ENCODE measurements at places on chromosomes 16 and 17.

DNA sequence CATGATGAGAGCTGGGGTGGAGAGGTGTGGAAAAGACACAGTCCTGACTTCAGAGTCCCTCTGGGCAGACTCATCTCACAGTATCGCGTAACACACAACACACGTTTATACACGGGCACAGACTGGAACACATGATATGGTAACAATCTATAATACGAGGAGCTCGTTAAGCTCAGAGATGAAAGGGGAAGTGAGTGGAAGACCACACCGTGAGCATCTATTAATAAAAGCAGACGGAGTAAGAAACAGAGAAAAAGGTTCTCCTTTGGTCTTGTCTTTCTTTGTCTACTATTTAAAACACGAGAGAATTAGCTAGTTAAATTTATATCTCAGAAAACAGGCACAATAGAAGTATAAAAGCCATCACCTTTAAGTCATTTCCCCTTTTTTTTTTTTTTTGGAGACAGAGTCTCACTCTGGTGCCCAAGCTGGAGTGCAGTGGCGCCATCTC lies 13.5 kb downstream of the ANKRD11 start:
- DNase-seq, result no peak

- DNase-seq, result no peak
Measured at GRCh38 chr16:56518425-56518824, 1.4 kb downstream of the BBS2 start.

- no peak for DNase-seq
Measured at GRCh38 chr16:18853694-18854093, 52.3 kb upstream of the ARL6IP1 start.

- DNase-seq, result no peak
Measured at GRCh38 chr16:22633280-22633679, 122.6 kb downstream of the NPIPB5 start.

- DNase-seq, result no peak
Measured at GRCh38 chr17:59094861-59095530, 11.7 kb downstream of the TRIM37 start.

GRCh38 chr17:50270435-50271362 lies 3.6 kb upstream of the TMEM92 start:
- DNase-seq, result no peak

GRCh38 chr17:2406903-2407790 lies 6.3 kb upstream of the MNT start:
- DNase-seq, result no peak

DNA sequence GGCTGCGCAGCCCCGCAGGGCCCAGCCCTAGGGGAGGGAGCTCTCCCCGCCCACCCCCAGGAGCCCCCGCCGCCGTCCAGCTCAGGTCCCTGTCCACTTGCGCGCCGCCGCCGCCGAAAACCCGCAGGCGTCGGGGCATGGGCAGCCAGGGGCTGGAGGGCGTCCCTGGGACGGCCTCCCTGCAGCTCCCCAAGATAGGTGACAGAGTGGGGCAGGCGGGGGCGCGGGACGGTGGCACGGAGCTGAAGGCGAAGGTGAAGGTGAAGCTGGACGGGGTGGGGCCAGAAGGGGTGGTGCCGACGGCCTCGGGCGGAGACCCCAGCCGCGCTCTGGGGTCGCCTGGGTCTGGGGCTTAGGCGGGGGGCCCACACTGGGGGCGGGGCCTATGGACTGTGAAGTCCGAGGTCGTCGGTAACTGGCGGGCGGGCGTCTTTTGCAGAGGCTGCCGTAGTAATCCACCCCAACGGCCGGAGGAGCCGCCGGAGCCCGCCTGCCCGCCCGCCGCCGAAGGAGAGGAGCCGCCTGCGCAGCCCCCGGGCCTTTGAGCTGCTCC lies 27.2 kb downstream of the SREBF1 start:
- DNase-seq, result no peak

DNA sequence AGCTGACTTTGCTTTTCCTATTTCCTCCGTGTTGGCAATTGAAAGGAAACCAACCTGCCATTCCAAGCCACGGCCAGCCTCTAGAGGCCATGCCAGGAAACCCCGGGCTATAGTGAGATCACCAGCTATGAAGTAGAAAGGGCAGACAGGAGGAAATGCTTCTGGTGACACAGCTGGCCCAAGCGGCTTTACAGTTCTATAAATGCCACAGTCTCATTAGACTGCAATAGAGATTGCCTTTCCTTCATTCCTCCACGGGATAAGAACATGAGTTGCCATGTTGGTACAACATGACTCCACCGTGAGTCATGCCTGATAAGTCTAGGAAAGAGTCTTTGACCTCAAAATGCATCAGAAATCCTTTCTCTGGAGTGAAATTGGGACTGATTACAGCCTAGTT lies 384.9 kb downstream of the GRIN2A start:
- DNase-seq, result no peak

GRCh38 chr16:871562-872345 lies 71.2 kb upstream of the GNG13 start:
- DNase-seq, result no peak

GRCh38 chr17:11391134-11391533 lies 150.1 kb downstream of the SHISA6 start:
- DNase-seq, result no peak

DNA sequence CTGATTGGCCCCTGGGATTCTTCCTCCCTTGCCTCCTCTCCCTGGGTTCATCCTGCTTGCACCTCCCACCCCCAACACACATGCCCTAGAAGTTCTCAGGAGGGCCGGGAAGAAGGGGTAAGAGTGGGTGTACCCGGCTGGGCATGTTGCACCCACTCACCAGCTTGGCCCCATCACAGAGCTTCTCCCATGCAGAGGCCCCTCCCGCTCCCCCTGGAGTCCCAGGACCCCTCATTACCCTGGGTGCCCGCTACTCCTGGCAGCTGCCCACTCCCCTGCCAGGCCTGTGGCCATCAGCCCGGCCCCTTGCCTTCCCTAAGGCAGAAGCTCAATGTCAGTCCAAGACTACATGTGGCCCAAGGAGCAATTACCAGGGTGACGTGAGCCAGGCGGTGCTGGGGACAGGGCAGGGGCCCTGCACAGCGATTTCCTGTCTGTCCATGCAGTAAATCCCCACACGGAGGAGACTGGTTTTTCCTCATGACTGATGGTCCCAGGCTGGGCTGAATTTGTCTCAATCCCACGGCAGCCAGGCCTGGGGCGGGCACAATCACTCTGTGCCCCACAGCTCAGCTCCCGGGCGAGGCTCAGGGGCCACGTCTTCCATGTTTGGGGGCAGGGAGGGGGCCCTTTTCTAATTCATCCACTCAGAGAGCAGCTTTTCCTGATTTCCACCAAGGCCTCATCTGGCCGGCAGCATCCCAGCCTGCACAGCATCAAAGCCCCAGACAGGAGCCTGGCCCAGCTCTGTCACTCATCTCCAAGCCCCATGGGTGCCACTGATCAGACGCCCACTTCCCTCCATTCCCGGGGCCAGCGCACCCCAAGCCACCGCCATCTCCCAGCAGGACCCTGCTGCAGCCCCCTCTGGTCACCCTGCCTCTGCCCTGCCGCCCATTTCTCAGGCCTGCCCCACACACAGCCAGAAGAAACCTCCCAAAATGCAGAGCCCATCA lies 234.7 kb downstream of the KATNIP start:
- DNase-seq, result no peak

GRCh38 chr16:7216719-7217118 lies 115.9 kb upstream of the RBFOX1 start:
- no peak for DNase-seq

- DNase-seq, result no peak
Measured at GRCh38 chr17:67079491-67079890, 35.1 kb downstream of the CACNG1 start.

DNA sequence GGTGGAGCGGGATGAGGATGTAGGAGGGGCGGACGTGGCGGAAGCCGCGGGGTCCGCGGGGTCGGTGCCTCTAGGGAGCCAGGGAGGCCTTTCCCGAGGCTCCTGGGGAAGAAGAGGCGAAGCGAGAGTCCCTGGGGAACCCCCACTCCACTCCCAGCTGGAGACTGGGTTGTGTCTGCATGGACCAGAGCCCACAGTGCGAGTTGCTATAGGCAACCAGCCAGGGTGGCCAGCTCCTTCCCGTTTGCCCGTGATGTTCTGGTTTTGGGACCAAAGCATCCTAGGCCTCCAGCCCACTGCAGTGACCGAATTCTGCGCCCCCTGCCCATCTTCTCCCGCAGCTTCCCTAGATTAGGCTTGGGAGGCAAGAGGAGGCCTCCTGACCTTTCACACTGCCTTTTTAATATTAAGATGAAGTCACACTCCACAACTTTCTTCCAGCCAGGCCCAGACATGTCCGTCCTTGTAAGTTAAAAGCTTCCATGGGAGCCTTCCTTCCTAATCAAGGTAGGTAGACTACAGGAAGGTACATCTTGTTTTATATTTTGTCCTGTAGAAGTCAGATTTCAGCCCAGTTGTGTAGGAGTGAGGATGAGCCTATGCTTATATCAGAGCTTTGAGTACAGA lies 469 bp downstream of the AMZ2 start:
- no peak for DNase-seq

- DNase-seq, result no peak
Measured at GRCh38 chr17:67549820-67550219, 167.9 kb upstream of the NOL11 start.

DNA sequence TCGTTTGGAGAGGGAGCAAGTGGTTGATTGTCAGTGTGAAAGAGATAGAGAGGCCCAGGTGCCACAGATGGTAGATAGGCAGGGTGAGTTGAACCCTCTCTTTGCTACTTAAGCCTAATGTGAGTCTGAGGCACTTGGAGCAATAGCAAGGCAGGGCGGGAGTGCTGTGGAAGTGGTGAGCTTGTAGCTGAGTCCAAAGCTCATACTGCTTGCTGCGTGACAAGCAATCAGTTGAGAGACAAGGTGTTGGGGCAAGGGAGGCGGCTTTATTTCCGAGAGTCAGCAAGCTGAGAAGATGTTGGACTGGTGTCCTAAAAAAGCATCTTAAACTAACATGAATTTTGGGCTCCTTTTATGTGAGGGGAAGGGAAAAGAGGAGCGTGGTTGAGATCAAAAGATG lies 112.9 kb upstream of the ZKSCAN2 start:
- no peak for DNase-seq

- DNase-seq, result no peak
Measured at GRCh38 chr17:80365001-80365965, 49.7 kb upstream of the ENDOV start.

GRCh38 chr17:17275971-17276370 lies 5.1 kb downstream of the COPS3 start:
- DNase-seq, result no peak

All from caudate nucleus (tissue), 63 donors.